Cardiac septum (tissue), 1 donor: ENCODE measurements at places on chromosomes 2 and 18. TPM values are rescaled to one million over a fixed set of nuclear protein-coding genes. Genes with fewer than 3 reads are reported as not detected.

DNA sequence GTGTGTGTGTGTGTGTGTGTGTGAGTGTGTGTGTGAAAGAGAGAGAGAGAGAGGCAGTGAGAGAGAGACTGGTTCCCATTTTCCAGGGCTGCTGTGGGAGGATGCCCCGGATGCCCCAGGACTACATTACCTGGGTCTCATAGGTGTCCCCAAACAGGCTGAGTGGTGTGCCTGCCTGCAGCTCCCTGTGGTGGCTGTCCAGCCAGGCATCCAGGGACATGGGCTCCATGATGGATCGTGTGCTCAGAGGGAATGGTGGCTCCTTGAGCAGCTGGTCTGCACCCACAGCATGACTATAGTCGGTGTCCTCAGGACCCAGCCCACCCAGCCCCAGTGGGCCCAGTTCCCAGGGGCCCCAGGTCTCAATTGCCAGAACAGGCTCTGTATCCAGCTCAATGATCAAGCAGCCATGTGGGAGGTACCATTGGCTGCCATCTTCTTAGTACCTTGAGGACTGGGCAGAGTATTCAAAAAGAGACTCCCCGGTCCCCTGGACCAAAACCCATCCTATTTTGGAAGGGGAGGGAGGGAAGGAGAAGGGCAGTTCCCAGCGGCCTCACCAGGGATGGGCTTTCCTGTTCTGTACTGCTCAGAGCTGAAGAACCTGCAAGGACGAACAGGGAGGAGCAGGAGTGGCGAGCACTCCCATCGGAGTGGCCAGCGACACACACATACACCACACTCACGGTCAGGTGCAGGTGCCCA lies 5.8 kb upstream of the OXER1 start:
- peak; percentile 24 for DNase-seq

DNA sequence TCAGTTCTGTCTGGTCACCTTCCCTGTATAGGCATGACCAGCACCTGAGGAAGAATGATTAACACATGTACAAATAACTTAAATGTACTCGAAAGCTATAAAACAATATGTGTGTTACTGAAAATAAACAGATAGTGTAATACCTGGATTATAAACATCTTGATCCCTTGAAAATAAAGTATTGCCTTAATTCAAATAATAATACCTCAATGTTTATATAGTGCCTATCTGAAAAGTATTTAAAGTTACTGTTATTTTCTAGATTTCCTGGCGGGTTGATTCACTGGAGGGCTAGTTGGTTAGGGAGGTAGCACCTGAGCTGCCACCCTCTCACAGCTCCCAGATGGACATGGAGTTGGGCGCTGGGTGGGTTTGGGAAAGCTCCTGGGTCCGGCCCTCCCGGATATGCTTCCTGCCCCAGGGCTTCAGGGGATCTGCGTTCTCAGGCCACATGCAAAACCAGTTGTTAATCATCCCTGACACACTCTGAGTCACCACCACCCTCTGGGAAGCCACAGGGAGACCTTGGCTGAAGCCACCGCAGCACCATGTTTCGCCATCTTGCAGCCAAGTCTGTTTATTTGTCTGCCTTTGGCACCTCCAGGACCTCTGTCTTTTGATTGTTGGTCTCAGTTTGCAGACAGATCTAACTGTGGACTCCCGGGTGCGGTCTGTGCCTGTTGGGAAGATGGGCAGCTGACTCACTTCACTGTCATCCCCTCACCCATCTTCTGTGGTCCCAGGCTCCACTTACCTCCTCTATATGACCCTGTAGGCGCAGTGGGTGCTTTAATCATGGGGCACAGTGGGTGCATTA lies 35.3 kb downstream of the RAB31 start:
- DNase-seq: no peak

DNA sequence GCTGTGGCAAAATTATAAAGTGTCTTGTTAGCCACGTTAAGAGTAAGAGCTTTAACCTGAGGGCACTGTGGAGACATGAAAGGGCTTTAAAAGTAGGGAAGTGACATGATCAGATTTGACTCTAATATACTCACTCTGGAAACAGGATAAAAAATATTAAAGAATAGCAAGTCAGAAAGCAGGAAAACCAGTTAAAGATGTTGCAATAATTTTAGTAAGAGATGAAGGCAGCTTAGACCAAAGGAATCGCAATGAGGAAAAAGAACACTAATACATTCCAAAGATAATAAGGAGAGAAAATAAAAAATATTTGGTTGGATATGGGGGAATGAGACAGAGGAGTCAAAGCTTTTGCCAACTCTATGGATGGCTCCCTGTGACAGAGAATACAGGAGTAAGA lies 183.8 kb downstream of the DYM start:
- no peak for DNase-seq

DNA sequence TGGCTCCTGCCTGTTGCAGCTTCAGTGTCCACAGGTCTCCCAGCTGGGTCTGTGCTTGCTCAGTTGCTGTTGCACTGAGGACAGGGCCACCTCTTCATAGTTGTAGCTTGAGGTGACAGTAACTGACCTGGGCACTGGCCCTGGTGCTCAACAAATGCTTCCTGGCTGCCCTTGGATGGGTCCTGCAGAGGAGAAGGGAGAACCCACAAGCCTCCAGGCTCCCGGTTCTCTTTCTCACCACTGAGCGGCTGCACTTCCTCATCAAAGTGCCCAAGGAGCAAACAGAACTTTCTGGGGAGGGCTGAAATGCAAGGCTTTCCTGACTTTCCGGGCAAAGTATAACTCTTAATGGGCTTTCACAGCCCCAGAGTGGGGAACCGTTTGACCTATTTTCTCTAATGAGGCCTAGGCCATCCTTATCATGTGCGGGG lies 38.7 kb downstream of the LCT start:
- no peak for DNase-seq

DNA sequence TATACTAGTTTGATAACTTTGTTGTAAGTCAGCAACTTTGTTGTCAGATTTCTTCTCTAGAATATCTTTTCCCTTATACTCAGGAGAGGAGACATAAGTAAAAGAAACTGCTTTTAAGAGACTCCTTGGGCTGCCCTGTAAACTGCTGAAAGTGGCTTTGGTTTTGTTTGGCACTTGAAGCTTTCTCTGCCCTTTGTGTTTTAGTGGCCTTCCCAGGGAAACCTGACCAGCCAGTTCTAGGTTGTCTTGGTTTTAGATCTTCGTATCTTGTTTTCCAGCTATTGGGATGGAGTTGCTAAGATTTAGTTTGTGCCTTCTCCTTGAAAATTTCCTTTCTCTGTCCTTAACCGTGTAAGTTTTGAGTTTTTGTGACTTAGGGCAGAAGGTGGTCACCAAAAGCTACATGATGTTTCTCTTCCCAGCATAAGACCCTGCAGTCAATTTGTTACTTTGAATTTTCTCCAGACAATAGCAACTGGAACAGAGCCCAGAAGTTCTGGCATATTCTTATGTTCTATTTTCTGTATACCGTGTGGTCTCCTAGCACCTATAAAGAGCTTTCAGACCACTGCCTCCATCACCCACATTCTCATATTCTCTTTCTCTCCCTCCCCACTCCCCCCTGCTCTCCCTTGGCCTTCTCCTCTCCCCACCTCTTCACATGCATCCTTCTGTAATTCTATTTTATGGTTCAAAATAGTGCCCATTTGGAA lies 81.1 kb downstream of the BOLA3 start:
- no peak for DNase-seq

Gene UPP2
- total RNA-seq: not detected

DNA sequence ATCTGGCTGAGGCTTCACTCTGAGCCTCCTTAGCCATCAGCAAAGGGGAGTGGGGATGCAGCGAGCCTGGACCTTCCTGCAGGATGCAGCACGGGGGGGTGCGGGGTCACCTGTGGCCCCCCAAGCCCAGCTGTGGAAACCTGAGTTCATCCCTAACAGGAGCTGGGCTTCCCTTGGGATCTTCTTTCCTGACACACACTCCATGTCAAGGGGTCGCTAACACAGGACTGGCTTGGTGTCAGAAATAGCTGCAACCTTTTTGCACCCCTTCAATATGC lies 174.7 kb downstream of the RTP5 start:
- DNase-seq: no peak

Gene BOLL
- total RNA-seq: not detected

- DNase-seq: no peak
These were observed 175.7 kb upstream of the TANK start for GRCh38 chr2:160984426-160985077.

Gene FBXO15
- total RNA-seq: 0.51 TPM

GRCh38 chr2:112046231-112046630 lies 8.8 kb upstream of the TMEM87B start:
- DNase-seq: no peak

- DNase-seq: no peak
These were observed 621.1 kb upstream of the FANCL start for GRCh38 chr2:58862244-58862643.

Gene PJVK
- total RNA-seq: 1.6 TPM

Gene GNLY
- total RNA-seq: 2.3 TPM

DNA sequence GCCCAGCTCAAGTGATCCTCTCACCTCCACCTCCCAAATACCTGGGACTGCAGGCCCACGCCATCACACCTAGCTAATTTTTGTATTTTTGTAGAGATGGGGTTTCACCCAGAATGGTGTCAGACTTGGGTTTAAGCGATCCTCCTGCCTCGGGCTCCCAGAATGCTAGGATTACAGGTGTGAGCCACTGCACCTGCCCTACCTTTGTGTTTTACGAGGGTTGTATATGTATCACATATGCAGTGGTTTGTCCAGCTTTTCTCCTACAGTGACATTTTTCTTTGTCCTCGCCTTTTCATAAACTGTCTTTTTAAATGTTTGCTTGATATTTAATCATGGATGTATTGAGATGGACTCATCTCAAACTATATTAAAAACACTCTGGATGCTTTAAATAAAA lies 38.5 kb downstream of the AGAP1 start:
- no peak for DNase-seq

DNA sequence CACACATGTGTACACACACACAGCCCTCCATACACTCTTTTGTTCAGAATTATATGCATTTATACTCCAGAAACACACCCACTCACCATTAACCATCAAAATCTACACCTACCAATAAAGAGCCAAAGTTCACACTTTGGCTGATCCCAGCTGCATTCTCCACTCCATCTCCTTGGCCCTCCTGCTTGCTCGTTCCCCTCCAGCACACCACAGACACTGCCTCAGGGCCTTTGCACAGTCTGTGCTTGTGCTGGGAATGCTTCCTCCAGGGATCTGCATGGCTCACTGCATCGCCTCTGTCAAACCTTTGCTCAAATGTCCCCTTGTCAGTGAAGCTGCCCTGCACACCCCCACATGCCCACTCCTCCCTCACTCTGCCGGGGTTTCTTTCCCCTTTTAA lies 46.0 kb downstream of the POMC start:
- DNase-seq: no peak

GRCh38 chr2:213098612-213099011 lies 52.8 kb downstream of the IKZF2 start:
- no peak for DNase-seq
